ENCODE measurements at places on chromosomes 12 and 14. TPM values are rescaled to one million over a fixed set of nuclear protein-coding genes. Genes with fewer than 3 reads are reported as not detected.

- DNase-seq, result no peak
Observed at GRCh38 chr14:56862836-56863235, 52.6 kb upstream of the OTX2 start.

- no peak for DNase-seq
Observed at GRCh38 chr14:60848066-60848465, 113.5 kb downstream of the MNAT1 start.

DNA sequence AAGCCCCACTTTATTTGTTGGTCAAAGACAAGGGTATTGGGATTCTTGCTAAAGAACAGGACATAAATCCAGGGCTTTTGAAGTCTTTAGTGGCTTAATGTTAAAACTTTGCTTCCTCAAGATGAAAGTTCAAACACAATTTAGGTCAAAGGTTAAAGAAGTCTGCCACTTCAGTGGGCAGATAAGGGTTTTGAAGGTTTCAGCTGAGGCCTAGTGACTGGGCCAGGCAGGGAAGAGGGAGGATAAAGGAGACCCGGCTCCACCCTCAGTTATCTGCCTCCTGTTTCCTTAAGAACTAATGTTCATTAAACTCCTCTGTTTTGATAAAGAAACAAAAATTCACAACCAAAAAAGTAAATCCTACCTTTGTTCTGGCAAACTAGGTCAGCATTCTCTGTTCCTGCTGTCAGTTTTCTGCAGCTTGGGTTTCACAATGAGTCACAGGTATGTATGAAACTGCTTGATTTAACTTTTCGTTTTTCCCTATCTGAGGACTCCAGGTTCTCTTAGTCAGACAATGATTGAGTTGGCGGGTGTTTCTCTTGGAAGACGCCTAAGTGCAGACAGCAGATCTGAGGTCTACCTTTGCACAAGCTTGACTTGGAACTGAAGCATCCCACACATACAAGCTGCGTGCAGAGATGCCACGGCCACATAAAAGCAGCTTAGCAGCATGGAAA, 208.3 kb downstream of the EXOC5 start:
- no peak for DNase-seq

DNA sequence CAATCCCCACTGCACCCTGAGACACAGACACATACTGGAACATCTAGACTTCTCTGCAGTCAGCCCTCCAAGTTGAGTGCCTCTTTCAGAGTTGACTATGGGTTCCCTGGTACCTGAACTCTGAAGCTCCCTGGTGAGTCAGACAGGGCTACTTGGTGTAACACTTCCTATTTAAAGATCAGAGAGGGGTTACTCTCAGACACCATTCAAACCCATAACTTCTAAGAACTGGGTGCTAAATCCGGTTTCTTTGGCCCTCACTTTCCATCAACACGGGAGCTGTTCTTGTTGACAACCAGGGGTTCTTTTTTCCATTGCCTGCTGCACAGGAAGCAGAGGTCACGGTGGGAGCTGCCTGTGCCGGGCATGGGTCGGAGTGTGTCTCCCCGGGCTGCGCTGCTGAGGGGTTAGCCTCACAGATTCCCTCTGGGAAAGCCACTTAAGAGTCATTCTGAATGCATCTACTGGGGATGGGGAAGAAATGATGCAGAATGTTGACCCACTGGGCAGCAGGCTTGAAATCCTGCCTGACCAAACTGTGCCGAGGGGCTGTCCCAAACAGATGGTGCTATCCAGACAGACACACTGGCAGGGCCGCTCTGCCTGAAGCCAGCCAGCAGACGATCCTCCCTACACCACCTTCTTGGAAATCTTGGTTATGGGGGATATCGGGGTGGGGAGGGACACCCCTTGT, 74.1 kb downstream of the PITPNM2 start:
- no peak for DNase-seq

- DNase-seq, result no peak
Observed at GRCh38 chr12:114306646-114307045, 99.3 kb downstream of the TBX5 start.

DNA sequence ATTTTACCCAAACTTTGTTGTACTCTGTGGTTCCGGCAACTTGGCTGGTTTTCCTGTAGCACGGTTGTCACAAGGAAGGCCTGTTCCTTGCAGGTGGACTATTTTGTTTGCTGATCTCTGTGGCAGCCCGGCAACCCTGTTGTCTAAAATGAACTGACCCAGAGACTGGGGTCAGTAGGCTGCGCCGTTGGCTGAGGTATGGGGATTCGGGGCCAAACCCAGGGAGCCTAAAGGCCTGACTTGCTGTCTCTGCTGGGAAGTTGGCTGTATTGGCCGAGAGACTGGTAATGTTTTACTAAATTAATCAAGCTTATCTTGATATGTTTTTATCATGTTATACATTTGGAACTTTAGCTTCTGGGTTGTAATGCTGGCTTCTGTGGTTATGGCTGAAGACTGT, 13.8 kb downstream of the SMIM41 start:
- no peak for DNase-seq

HOXC10 gene
- total RNA-seq, result not detected

GRCh38 chr14:100887728-100888335, 15.7 kb downstream of the RTL1 start:
- no peak for DNase-seq

DNA sequence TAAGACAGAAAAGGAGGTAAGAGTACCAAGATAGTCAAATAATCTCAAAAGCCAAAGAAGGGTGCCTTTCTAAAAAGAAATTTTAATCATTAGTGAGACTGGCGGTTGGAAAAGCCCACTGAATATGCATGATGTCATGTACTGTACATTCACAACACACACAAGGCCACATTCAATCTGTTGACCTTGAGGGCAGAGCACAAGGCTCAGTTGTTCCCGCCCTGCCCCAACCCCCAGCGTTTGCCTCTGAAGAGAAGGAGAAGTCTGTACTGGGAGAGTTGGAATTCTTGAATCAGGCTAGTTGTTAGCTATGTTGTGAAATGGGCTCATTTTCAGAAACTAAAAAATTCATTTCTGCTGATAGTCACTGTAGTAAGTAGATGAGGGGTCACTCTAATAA, 50.2 kb upstream of the NID2 start:
- no peak for DNase-seq

MMP19 gene
- 17.3 TPM for total RNA-seq

PTCSC3 gene
- total RNA-seq, result not detected

- no peak for DNase-seq
Observed at GRCh38 chr14:75824318-75824717, 157.5 kb downstream of the TGFB3 start.

- DNase-seq, result no peak
Observed at GRCh38 chr14:60344751-60345150, 95.7 kb downstream of the PPM1A start.

DNA sequence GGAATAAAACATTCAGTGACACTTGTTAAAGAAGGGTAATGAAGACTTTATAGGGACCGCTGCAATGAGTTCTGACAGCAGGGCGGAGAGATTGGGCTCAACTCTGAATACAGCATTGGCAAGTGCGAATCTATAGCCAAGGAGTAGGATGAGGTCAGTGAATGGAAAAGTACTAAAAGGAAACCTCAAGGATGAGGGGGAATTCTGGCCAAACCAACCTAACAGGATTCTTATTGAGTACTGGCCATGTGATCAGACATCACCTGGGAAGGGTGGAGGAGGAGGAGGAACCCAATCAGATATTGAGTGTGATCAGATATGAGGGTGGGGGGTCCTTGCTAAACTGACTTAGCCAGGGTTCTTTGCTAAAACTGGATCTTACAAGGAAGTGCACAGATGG, 31.0 kb downstream of the DRAM1 start:
- DNase-seq, result no peak

GRCh38 chr12:131979606-131980005, 29.9 kb downstream of the EP400 start:
- DNase-seq, result no peak

- DNase-seq, result no peak
Observed at GRCh38 chr14:63663428-63664341, 22.0 kb upstream of the WDR89 start.

- DNase-seq, result no peak
Observed at GRCh38 chr14:99040711-99041110, 231.3 kb downstream of the BCL11B start.

DNA sequence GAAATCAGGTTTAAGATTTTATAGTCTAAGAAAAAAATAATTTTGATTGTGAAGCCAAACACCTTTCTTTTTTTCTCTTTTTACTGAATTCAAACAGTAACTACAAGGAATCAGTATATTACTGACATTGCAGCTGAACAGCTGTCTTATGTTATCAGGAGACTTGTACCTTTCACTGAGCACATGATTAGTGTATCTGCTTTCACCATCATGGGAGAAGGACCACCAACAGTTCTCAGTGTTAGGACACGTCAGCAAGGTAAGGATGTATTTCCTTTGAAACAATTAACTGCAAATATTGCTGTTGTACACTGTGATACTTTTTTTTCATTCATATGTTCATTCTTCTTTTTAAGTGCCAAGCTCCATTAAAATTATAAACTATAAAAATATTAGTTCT, 50.8 kb downstream of the PTPRQ start:
- no peak for DNase-seq

DNA sequence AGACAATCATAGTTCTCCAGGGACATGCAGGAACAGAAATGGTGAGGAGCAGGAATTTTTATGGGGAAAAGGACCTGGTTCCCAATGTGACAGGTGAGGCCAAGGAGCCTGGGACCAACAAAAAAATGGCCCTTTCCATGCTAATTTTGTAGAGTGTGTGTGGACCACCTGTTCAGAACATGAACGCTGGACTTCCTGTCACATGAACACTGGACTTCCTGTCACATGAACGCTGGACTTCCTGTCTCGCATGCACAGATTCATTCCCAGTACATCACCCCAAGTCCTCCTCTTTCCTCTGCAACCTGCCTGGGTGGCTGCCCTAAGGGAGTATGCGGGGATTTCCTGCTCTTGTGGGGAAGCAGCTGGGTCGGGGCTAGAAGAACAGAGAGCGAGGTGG, 10.1 kb downstream of the FGF6 start:
- no peak for DNase-seq

PPP1R1A gene
- total RNA-seq, result 1.4 TPM

DNA sequence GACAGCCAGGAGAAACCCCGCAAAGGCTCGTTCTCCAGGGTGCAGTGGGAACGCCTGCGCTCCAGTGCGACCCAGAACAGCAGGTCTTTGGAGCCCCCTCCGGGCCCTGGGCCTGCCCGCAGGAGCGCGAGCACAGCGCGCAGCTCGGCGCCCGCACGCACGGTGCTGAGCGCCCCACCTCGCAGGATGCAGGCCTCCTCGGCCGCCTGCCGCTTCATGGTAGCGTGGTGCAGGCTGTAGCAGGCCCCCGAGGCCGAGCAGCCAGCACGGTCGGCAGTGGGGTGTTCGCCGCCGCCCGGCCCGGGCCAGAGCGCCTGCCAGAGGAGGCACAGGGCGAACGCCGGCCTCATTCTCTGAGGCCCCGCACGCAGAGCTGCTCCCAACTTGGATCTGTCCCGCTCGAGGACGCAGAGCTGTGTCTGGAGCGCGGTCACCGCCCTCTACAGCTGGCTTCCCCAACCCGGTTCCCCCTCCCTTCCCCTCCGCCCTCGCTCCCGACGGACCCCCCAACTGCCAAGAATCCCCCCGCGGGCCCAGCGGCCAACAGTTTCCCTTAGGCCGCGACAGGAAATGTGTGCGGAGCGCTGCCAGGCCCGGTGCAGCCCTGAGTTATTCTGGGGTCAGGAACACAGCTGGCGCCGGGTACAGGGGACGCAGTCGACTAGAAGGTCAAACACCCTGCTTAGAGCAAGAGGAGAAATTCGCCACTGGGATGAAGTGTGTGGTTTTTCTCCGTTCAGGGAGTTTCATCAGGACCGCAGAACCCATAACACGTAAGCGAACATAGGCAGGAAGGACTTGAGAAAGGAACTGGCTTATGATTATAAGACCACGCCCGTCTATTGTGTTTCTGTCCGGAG, at the start of gene CLEC14A:
CLEC14A (minus strand) TSS at position 421 of the 860 bp plus-strand sequence; CDS start at position 350, 71 bp downstream.
- peak; percentile 27 for DNase-seq

POTEM gene
- not detected for total RNA-seq

RIMBP2 gene
- total RNA-seq, result 1.8 TPM

DNA sequence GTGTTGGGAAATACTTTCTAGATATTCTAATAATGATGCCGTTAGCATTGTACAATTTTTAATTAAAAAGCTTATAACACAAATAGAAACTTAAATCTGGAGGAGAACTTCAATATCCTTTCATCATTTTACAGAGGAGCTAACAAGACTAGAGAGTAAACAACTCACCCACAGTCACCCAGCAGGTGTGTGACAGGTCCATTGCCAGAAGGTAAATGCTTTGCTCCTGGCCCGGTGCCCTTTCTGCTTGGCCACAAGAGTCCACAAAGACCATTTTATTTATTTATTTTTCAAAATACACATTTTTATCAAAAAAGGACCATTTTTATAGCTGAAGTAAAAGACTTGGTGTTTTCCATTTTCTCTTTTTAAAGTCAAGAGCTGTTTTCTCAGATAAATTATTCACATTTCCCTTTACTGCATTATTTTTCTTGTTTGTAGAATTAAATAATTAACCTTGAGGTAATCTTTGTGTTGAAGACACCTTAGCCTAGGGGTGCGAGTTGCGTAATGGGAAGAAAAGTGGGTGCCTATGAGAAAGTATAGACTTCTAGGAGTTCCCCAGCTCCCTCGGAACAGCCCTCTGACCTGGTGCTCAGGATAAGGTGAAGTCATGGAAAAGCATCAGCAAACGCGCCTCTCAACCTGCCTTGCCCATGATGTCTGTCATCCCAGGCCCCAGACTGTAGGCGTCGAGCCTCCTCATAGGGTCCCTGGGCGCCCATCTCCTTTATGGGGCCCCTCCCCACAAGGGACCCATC, 26.3 kb upstream of the AMIGO2 start:
- DNase-seq, result no peak

DNA sequence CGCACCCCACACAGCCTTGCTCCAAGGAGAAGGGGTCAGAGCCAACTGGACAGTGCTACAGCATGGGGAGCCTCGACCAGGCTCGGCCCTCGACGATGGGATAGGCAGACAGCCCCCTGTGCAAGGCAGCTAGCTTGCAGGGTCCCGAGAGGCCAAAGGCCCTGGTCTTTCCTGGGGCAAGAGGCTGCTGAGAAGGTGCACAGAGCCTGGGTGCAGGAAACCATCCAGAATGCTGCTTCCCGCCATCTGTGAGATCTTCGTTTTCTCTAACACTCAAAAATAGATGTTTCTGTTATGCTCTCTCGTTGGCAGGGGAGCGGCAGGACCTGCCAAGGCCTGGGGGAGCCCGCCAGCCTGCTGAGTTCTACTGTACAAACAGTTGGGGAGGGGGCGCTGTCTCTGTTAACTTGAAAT, 168.0 kb upstream of the RTL1 start:
- DNase-seq, result peak; percentile 10

CLEC4C gene
- not detected for total RNA-seq

RD3L gene
- total RNA-seq, result not detected

PAN2 gene
- total RNA-seq, result 124 TPM

DNA sequence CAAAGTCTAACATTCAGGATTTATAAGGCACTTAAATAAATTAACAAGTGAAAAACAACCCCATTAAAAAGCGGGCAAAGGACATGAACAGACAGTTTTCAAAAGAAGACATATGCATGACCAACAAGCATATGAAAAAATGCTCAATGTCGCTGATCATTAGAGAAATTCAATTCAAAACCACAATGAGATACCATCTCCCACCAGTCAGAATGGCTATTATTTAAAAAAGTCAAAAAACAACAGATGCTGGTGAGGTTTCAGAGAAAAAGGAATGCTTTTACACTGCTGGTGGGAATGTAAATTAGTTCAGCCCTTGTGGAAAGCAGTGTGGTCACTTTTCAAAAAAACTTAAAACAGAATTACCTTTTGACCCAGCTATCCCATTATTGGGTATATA, 60.7 kb upstream of the BDKRB2 start:
- no peak for DNase-seq

TBX5 gene
- total RNA-seq, result not detected

GRCh38 chr14:23380197-23380914, 3.5 kb downstream of the CMTM5 start:
- no peak for DNase-seq

- no peak for DNase-seq
Observed at GRCh38 chr12:70258605-70259403, 15.6 kb downstream of the CNOT2 start.

All from adrenal gland (tissue), 19 donors.